ENCODE measurements at places on chromosomes 5 and 9.

DNA sequence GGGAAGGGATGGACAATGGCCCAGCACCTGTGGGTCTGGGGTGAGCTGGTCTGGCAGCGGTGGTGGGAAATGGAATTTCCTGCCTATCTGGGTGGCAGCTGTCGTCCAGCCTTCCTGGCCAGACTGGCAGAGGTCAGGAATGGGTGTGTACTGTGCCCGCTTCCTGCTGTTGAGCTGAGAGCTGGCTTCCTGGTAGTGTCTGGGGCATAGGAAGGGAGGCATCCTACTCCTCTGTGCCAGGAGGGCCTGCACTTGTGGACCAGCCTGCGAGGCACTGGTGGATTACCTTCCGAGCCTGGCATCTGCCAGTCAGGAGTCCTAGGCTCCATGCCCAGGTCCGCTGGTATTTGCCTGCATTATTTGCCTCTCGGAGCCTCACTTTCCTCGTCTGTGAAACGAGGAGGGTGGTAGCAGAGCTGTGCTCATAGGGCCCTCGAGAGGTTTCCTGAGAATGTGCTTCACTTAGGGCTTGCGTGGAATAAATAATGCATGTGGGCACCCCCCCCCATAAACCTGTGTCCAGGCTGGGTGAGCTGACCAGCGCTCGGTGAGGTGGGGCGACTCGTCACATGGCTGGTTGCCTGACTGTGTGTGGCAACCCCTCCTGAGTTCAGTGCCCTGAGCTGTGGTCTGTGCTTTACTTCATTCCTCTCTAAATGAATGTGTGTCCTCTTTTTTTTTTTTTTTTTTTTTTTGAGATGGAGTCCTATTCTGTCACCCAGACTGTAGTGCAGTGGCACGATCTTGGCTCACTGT, 47.7 kb downstream of the HMCN2 start:
- no peak for DNase-seq

- DNase-seq: no peak
Measured at GRCh38 chr5:128156521-128156920, 73.0 kb downstream of the SLC12A2 start.

GRCh38 chr9:91053824-91054223, 252.2 kb downstream of the SYK start:
- DNase-seq: no peak

DNA sequence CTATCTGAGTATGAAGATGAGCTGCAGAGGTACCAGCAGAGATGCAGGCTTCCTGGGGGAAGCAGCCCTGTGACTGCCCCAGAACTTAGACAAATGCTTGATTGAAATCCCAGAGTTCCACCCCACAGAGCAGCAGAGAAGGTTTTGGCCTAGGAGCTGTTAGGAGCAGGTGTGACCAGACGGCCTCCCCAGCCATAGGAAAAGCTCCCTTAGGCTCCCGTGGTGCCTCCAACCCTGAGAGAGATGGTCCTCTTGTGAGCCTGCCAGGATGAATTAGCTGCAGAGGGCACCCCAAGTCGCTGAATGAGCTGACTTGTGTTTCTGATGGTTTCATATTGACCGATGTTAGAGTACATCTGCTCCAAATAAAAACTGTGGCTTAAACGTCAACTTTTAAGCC, 22.1 kb downstream of the NTRK2 start:
- DNase-seq: no peak

DNA sequence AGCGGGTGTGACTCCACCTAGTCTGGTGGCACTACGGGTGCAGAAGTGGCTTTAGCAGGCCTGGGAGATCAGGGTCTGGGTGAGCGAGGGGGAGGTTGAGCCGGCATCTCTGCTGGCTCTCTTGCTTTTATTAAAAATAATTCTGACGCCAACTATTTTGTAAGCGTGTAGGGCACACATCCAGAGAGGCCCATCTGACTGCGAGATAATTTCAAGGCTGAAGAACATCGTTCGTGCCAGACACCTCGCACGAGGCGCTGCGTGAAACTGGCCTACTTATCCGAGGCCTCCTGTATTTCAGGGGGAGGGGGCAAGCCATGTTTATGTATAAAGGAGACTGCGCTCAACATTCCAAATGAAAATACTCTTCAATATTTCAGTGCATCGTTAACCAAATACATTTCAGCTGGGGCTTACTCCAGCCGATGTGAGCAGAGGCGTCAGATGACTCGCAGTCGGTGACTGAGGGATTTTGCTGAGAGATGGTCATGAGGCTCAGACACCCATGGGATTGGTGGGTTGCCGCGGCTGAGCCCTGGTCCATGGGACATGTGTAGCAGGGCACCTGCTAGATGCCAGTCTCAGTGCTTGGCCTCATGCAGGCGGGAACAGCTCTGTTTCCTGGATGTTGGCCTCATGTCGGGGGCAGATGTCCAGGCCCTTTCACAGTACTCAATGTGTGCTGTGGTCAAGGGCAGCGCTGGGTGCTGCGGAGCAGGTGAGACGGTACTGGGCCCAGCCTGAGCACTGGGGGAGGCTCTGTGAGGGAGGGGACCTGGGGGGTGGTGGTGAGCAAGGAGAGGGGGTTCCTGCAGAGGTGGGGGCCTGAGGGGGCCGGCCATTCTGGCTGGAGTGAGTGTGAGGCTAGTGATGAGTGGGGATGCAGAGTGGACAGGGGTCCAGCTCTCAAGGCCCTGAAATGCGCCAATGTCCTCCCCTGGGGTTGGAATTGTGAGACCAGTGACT, 201.5 kb downstream of the DAB2IP start:
- no peak for DNase-seq

- DNase-seq: no peak
Measured at GRCh38 chr9:91939978-91940377, 10.1 kb downstream of the ROR2 start.

DNA sequence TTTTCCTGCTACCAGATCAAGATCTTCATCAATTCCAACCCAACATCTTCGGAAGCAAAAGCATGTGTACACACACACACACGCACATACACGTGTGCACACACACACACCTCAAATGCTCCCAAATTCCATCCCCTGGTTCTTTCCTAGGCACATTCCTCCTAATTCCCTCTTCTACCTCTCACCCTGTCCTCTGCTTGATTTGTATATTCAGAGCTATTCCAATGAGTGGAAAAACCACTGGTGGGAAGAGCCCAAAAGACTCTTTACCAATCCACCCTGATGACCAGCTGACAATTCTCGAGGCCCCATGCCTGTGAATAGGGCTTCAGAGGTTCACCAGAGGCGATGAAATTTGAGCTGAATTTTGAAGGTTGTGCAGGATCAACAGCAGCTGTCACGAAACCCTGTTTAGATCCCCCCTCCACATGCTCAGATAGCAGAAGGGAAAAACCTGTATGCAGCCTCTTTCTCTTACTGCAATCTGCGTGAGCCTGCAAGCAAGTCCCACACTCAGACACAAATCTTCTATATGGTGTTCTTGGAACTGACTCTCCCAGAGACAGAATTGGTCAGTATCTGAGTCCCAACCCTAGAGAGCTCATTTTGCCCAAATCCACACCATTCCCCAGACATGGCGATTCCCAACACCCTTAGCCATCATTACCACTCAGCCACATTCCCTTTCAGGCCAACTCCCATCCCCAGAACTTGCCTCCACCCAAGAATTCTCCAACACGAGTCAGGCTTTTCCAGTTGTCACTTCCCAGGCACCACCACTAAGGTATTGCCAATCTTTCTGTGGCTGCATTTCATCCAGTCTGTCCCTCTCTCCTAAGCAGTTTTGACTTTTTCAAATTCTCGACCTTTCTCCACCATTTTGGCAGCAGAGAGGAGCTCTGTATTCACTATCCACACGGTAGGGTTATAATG, 4.3 kb upstream of the TRIO start:
- DNase-seq: no peak

DNA sequence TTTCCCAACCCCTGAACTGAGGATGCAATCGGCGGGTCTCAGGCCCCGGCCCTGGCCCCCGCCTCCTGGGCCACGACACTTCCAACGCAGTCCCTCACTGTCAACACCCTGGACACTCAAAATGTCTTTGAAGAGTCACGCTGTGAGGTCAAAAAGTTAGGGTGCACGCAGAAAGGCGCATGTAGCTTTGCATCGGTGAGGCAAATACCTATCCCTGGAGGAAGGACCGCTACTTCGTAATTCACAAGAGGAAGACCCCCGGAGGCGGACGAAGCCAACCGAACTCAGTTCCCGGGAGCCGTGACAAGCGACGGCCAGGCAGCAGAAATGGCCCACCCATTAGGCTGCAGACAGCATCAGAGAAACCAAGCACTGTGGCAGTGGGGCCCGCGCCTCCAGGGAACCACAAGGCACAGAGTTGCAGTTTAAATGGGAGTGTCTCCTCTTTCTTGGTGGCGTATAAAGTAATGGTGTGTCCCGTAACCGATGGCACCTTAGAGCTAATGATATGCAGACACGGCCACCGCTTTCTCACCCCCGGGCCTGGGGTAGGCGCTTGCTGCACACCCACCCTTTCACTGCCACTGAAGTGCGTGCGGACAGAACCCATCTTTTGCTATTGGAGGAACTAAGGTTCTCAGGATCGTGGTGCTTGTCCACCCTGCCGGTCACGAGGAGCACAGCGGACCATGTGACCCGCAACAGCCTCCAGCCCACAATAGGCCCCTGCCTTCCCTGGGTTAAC, 9.0 kb downstream of the ADAMTS2 start:
- DNase-seq: no peak

GRCh38 chr9:36137392-36138004, 965 bp downstream of the GLIPR2 start:
- no peak for DNase-seq

DNA sequence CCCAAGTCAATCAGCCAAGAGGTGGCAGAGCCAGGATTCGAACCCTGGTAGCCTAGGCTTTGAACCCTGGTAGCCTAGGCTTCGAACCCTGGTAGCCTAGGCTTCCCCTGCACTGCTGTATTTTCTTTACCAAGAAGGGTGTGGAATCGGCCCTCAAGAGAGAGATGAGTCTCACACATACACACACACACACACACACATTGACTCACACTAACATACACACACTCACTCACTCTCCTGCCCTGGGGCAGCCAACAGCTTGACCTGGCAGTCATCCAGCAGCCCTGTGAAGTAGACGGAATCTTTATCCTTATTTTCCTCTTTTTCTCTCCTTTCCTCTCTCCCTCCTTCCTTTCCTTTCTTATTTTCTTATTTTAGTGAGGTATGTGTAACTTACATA, 55.4 kb upstream of the RPL26L1 start:
- peak; percentile 92 for DNase-seq

- DNase-seq: no peak
Measured at GRCh38 chr5:150809363-150809762, 30.8 kb downstream of the SMIM3 start.

GRCh38 chr5:133817456-133817855, 151.0 kb downstream of the C5orf15 start:
- DNase-seq: no peak

DNA sequence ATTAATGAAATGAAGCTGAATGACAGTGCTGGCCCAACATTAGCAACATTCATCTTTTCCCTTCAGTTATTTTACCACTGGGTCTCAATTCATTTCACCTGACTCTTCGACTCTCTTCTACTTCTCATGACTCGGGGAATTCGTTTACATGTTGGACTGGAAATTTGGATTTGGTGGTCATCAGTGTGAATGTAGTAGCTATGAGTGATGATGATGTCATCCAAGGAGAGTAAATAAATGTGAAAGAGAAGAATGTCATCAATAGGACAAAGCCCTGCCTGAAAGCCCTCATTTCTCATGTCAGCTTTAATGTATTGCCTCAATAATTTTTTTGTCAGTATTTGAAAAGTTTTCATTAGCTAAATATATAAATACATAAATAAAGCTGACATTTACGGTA, 21.9 kb upstream of the CFAP95 start:
- DNase-seq: no peak

DNA sequence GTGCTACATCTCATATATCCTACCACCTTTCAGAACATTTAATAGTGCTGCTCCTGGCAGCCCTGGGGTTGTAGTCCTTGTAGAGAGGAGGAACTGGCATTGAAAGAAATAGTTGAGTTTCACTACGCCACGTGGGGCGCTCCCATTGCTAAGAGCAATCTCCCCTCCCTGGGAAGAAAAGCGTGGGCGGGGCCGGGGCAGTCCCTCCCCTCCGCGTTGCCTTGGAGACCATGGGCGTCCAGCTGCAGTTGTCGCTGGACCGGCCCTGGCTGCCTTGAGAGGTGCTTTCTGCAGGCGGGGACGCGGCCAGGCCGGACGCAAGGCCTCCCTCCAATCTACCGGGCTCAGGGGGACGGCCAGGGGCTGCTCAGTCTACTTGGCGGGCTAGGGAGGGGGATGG, 368 bp upstream of the CCDC180 start:
- peak; percentile 83 for DNase-seq

- DNase-seq: no peak
Measured at GRCh38 chr5:154319736-154320135, 126.1 kb upstream of the SAP30L start.

- no peak for DNase-seq
Measured at GRCh38 chr5:169710675-169711074, 73.6 kb downstream of the DOCK2 start.

GRCh38 chr5:34655354-34655991, 655 bp upstream of the RAI14 start:
- DNase-seq: peak; percentile 77

- peak; percentile 6 for DNase-seq
Measured at GRCh38 chr5:64767959-64768357, 533 bp downstream of the SREK1IP1 start.

- no peak for DNase-seq
Measured at GRCh38 chr5:117486261-117486660, 911.6 kb upstream of the SEMA6A start.

GRCh38 chr5:103624675-103625074, 62.1 kb upstream of the NUDT12 start:
- peak; percentile 15 for DNase-seq

GRCh38 chr5:76608833-76609232, 14.4 kb downstream of the F2RL2 start:
- peak; percentile 58 for DNase-seq

- no peak for DNase-seq
Measured at GRCh38 chr5:65050826-65051498, 282.2 kb downstream of the CWC27 start.

DNA sequence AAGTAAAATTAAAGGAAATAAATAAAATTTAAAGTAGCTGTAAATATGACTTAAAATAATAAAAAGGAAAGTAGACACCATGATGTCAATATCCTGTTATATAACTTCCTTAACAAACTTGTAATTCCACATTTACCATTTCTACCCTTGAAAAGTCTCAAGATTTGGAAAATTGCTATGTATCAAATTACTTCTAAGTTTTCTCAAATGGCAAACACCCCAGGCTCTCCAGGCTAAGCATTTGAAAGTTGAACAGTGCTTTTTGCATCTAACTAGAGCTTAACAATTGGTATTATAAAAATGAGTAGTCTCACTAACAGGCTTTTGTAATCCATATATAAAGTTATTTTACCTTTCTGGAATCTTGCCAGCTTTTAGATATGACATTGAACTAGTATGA, 41.5 kb upstream of the MACIR start:
- no peak for DNase-seq

DNA sequence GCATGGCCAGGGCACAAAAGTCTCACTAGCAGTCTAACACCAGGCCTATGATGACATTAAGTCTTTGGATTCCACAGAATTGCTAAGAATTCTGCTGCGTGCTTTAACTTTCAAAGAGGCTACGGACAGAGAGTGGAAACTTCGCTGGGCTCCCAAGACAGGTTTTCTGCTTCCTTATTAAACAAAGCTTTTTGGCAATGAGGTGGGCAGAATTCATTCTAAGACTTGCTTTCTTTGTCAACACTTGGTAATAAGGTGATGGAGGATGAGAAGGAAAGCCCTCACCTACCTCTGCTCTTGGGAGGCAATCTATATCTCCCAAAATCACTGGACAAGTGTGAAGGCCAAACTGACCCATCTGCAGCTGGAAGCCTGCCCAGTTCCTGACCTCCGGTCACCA, 231.9 kb downstream of the ATPSCKMT start:
- no peak for DNase-seq

GRCh38 chr5:64050296-64050695, 88.1 kb upstream of the HTR1A start:
- no peak for DNase-seq

Measured in brain microvascular endothelial cell (primary cell).